ENCODE measurements at places on chromosomes 5 and 9.

DNA sequence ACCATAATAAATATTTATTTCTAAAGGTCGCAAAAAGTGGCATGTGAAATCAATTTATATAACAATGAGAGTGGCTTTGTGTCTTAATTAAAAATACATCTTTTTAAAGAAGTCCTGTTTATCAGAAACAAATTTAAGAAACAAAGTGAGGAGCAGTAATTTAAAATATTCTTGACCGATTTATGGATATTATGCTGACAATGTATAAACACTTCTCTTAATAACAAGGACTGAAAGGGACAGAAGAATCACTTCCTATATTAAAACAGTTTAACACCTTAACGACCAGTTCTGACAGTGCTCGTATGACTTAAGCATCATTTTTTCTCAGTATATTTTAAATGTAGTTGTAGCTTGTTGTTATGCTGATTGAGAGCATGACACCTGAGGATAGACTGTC lies 149.1 kb downstream of the GABRB2 start:
- DNase-seq: no peak

GRCh38 chr5:133738271-133738670 lies 125.9 kb upstream of the FSTL4 start:
- no peak for DNase-seq

DNA sequence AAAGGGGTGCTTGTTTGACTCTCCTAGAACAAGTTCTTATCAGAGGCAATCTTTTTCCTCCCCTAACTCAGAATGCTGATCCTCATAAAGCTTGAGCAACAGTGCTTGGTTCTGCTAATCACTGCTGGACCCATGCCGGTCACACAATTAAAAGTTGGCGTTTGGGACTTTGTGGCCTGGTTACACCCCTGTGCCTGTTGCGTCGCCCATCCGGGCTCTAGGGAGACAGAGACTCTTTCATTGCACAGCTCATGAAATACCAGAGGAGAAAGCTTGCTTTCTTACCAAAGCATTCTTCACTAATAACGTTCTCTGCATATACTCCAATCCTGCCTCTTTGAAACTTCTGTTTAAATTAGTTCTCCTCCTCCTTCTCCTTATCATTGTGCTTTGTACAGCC lies 301.1 kb downstream of the NR3C1 start:
- DNase-seq: peak; percentile 50

- peak; percentile 98 for DNase-seq
Measured at GRCh38 chr9:99445371-99445891, 223.3 kb downstream of the SEC61B start.

DNA sequence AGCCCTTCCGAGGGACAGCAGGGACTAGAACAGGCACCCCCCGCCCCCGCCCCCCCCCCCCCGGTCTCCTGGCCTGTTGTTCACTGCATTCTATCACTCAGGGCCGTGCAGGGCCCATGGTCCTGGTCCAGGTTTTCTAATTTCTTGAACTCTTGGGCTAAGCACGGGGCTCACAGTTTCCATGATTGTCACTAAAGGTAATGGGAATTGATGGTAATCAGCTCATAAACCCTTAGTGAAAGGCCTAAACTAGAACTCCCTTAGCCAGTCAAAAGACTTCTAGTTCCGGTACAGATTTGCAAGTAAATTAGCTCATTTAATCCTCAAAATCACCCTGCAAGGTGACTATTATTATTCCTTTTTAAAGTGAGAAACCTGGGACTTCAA lies 14.7 kb upstream of the PWWP2A start:
- DNase-seq: no peak

DNA sequence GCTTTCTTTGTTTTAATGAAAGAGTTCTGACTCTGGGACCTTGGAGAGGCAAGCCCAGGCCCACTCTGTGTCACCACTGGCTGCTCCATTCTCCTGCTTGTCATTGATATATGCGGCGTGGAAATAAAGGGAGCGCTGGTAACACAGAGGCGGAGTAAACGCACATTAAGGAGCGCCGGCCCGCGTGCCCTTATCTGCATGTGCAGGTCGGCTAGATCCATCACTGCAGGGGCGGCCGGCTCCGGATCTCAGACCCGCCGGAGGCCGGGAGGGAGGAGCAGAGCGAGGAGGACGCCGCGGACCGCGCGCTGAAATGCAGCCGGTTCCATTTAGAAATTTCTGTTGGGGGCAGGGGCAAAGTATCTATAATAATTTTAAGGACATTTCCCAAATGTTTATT lies 70.8 kb downstream of the MRPL36 start:
- no peak for DNase-seq

- peak; percentile 27 for DNase-seq
Measured at GRCh38 chr5:79493596-79494345, 20.2 kb downstream of the HOMER1 start.

DNA sequence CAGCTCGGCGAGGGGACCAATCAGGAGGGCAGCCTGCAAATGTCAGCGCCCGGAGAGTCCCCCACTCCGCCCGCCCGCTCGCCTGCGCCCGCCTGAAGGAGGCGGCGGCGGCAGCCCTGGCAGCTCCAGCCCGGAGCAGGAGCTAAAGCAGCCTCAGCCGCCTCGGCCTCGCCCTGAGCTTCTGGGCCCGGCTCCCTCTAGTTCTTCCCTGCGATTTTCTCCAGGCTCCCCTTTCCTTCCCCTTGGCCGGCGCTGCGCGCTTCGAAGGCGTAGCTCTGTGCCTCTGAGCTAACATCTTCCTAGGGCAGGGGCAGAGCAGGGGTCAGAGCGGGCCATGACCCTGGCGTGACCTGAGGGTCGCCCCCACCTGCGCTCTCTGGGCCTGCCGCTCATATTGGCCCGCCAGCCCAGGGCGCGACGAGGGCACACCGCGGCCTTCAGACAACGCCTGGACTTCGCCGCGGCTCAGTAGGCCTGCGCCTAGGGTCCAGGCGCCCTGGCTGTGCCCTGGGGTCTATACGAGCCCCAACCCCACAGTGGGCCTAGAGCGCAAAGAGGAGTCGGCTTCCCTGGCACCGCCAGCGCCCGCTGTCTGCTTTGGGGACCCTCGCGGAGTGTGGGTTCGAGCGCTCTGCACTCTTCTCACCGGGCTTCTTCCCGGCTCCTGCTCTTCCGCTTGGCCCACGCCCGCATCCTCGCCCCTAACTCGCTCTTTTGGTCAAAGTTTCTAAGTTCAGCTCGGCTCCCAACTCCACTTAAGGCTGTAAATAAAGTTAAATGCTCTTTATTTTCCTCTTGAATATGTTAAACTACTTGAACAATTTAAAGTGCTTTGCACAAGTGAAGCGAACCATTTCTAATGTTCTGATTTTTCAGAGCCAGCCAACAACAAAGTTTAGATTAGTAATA lies 504 bp upstream of the OTP start:
- no peak for DNase-seq

GRCh38 chr5:174316326-174316725 lies 270.8 kb downstream of the NSG2 start:
- DNase-seq: no peak

- no peak for DNase-seq
Measured at GRCh38 chr5:120124031-120124430, 340.1 kb upstream of the PRR16 start.

GRCh38 chr9:137552022-137552768 lies 516 bp downstream of the MRPL41 start:
- DNase-seq: peak; percentile 8

GRCh38 chr5:75361310-75361709 lies 24.3 kb downstream of the HMGCR start:
- DNase-seq: no peak

DNA sequence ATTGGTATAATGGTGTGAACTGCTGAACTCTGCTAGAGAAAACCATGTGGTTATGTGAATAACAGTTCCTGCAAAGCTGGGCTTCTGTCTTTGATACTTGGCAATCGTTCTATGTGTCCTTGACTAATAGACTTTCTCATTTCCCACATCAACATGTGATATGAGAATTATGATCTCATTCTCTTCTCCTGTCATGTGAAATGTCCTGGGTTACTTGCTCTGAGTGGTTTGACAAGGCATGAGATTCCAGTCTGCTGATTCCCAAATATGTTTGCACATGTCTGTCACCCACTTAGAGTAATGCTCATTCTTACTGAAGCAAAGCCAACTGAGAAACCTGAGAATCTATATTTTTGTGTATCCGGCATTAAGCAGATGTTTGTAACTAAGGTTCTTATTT lies 141.2 kb downstream of the PARP8 start:
- no peak for DNase-seq

DNA sequence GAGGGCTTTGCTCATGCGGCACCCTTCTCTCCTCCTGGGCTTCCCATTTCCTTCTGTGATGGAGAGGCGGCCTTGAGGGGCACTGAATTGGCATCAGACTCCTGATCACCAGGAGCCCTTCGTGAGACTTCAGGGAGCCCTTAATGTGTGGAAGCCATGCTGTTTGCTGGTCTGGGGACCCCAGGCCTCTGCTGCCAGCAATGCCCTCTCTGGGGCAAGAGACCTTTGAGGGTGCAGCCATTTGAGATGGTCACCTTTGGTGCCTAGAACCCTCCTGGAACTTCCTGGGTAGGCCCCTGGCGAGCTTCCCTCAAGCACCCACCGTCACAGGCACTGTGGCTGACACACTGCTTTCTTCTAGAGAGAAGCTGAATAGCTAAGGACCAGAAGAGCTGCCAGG lies 338.7 kb upstream of the IRX4 start:
- DNase-seq: no peak

DNA sequence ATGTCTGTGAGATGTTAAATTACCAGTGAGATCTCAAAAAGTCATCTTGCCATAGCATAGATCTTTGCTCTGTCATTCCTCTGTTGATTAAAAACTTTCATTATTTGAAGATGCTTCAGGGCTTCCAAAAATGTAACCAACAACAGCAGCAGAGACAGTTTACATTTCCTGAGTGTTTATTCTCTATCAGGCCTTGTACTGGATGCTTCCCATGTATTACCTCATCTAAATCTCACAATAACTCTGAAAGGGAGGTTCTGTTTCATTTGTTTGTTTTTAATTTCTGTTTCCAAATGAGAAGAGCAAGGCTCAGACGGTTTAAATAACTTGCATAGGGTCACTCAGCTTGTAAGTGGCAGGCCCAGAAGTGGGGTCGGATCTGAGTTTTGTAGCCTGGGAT lies 45.2 kb downstream of the MRRF start:
- DNase-seq: no peak

DNA sequence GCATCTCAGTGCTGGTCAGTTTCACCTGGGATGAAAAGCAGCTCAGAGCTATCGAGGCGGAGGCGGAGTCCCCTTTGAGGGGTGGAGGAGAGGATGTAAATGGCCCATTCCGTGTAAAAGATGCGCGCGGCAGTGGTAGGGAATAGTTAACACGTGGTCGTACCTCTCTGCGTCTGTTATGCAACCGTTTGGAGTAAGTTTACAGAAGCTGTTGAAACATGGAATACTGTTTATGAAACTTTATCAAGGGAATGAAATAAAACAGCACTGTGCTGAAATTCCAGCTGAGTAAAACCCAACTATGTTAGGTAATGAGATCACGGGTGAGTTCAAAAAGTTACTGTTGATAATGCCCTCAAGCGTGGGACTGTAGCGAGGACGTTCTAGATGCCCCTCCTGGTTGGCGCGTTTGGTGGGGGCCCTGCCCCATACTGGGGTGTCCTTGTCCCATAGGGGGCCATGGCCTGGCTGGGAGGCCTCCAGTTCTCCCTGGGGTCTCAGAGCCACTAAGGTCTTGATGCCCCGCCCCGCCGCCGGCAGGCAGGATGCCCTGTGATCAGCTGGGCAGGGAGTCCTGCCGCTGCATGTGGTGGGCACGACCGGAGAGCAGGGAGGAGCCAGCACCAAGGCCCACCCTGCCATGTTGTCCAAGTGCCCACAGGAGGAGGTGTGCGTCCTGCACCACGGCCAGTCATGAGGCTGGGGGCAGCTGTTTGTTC lies 90.9 kb downstream of the COL5A1 start:
- DNase-seq: peak; percentile 43

DNA sequence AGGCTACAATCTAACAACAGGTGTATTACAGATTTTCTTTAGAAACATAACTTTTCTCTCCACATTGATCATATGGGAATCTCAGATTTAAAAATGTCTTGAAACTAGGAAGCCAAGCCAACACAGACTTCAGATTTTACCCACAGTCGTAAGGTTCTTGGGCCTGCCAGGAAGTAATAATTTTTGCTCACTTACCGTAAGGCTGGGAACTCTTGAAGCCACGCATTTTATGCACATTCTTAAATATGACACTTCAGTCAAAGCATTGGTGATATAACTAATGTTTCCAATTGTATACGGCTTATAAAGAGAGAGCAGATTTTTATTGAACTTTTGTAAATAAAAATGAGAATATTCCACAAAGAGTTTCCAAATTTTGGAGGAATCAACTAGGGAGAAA lies 328.9 kb upstream of the TRPC7 start:
- no peak for DNase-seq

DNA sequence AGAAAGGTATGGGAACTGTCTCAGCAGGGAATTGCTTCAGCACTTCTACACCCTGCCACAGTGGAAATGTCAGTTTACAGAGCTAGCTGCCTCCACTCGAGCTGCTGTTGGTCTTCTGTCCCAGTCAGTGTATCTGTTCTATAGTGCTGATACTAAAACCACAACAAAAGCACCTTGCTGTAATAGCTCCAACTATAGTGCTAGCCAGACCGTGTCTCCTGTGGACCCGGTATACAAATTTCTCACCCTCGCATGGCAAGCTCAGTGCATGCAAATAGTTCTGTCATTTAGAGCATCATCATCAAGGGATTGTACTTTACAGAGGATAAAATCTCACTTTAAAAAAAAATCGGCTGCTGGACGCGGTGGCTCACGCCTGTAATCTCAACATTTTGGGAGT lies 51.5 kb upstream of the IQGAP2 start:
- DNase-seq: no peak

DNA sequence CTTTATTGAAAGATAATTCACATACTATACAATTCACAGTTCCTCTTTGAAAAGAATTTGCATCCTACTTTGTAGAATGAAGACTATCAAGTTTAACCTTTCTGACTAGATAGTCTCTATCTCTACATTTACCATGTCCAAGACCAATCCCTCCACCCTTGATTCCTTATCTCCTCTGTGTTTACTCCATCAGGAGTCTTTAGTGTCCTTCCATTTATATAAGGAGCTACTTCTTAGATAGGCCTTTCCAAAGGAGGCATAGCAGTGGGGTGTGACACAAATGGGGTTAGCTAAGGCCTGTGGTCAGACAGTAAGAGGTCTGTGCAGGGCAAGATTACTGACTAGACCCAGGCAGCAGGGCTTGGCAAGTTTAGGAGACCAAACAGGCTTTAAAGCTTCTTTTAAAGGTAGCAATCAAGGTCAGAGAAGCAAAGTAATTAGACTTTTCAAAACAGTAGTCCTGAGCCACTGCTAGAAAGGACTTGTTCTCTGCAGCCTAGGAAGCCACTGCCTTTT lies 11.1 kb upstream of the DMXL1 start:
- DNase-seq: no peak

DNA sequence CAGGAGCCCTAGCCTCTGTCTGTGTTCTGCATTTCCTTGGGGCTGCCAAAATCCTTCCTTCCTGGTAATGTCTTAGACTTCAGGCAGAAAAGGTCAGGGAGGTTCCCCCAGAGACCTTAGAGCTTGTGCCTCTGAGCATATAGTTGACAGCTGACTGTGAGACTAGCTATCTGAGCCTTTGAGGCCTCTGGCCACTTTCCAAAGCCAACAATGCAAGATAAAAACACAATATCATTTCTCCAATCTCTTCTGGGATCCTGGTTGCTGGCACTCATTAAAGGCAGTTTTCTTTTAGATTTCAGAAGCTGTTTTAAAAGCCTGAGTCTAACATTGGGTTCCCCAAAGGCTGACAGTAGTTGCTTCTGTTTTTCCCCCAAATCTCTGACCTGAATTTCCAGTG lies 13.2 kb upstream of the GLRA1 start:
- DNase-seq: no peak

Data from AG10803 (cell line).